ENCODE measurements at places on chromosomes 5 and 9.

DNA sequence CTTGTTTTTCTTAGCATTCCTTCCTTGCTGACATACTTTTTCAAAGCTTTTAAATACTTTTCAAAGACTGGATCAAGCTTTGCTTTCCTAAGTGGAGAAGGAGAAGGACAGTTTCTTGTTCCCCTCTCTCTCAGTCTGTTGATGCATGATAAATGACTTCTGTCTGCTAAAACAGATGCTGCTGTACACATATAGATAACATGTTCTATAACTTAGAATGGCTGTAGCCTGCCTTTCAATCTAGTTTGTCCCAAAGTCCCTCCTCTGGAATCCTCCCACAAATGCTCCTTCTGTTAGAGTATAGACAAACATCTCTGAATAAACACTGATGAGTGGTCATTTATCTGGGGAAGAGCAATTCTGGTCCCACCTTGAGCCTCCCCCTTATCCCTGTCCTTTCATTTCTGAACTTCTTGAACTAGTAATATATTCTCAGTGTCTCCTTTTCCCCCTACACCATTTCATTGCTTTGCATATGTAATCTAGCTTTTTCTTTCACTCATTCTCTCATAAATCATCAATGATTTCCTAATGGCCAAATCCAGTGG lies 5.4 kb upstream of the HEMGN start:
- DNase-seq, result no peak

GRCh38 chr5:83900306-83900705 lies 179.7 kb upstream of the HAPLN1 start:
- DNase-seq, result no peak

DNA sequence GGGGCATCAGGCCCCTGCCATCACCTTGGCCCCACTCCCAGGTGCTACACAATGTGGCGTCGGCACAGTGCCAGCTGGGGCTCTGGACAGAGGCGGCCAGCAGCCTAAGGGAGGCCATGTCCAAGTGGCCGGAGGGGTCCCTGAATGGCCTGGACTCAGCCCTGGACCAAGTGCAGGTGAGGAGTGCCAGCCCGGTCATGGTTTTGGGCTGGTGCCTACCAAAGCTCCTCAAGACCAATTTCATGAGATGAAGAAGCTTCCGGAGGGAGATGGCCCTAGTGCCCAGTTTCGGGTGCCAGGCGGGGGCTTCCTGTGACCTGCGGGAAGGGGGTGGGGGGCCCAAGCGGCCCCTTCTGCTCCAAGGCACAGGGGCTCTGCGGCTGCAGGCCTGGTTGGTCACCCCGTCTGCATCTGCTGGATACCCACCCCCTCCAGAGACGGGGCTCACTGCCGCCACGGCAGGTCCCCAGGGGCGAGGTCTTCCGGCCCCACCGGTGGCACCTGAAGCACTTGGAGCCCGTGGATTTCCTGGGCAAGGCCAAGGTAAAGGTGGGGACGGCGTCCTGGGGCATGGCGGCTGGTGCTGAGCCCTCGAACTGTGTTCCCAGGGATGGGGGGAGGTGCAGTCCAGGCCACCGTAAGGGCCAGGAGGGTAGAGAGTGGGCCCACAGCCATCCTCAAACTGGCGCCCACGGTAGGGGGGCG lies 5.8 kb downstream of the NOXA1 start:
- DNase-seq, result no peak

DNA sequence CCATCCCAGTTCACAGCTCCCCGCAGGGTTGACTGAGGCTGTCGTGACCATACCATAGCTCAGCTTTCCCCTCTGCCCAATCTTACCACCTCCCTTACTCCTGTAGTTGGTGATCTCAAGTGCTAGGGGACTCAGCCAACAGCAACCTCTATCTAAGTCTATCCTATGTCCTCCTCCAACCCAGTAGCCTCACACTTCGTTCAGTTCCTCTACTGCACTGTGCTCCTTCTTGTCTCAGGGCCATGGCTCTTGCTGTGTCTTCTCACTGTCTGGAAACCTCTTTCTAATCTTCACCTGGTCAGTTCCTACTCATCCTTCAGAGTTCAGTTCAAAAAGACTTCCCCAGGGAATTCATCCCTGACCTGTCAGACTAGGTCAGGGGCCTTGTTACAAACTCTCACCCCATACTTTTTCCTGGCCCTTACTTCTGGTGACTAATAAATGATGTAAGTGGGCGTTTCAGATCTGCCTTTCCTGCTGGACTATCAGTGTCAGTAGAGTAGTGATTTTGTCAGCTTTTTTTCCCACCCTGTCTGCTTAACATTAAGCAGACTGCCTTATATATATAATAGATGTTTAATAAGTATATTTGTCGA lies 53.6 kb upstream of the NR3C1 start:
- DNase-seq, result no peak

- peak; percentile 95 for DNase-seq
These were observed 103.1 kb upstream of the DMRT1 start for GRCh38 chr9:738209-738915.
